ENCODE measurements at places on chromosomes 13 and 19. TPM values are rescaled to one million over a fixed set of nuclear protein-coding genes. Genes with fewer than 3 reads are reported as not detected.

BCAM gene
- 49.6 TPM for total RNA-seq

GRCh38 chr13:109401307-109401706 lies 385.1 kb downstream of the IRS2 start:
- no peak for DNase-seq

OR10H1 gene
- 0.05 TPM for total RNA-seq

DNA sequence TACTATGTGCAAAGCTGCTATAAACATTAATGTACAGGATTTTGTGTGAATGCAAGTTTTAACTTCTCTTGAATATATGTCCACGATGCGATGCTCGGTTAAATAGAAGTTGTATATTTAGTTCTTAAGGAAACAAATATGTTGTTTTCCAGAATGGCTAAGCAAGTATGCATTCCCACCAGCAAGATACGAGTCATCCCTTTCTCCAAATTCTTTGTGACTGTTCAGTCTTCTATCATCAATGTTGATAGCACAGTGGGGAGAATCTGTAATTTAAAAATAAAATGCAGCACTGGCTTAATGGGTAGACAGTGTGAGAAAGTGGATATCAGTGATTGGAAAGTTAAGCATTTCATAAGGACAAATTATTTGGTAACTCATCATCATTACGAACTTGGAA lies 1340.8 kb downstream of the PCDH9 start:
- no peak for DNase-seq

GRCh38 chr19:46111376-46111775 lies 13.1 kb downstream of the IGFL3 start:
- DNase-seq = no peak

CEACAM7 gene
- not detected for total RNA-seq

SMIM24 gene
- not detected for total RNA-seq

- DNase-seq = no peak
These were observed 9.5 kb downstream of the XAB2 start for GRCh38 chr19:7619671-7620441.

ZNF649 gene
- 13.9 TPM for total RNA-seq

DNA sequence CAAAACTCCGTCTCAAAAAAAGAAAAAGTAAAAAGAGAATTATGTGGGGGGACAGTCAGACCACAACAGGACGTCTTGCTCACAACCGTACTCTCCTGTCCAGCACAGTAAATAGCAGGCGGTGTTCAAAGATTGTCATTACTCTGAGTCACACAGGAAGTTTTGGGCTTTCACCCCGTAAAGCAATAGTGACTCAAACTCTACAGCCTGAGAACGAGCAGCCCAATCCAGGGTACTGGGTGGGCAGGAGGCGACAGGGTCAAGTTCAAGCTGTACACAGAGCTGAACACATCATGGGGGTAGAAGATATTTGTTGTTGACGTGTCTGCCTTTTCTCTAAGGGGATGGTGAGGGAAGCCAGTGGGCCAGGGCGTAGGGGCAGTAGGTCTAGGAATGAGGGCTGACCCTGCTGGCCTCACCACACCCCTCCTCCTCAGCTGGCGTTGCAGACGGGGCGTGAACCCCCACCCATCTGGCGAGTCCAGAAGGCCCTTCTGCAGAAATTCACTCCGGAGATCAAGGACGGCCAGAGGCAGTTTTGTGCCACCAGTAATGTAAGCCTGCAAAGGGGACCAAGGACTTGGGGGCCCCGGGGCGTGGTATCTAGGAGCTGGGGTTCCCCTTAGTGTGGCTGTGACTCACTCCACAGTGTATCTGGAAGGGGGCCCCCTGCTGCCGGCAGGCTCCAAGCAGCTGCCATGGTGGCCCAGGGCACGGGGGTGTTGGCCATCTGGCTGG lies 23.3 kb downstream of the PRR12 start:
- no peak for DNase-seq

GRCh38 chr19:49148784-49149651 lies 6.2 kb downstream of the HRC start:
- peak; percentile 98 for DNase-seq

DNA sequence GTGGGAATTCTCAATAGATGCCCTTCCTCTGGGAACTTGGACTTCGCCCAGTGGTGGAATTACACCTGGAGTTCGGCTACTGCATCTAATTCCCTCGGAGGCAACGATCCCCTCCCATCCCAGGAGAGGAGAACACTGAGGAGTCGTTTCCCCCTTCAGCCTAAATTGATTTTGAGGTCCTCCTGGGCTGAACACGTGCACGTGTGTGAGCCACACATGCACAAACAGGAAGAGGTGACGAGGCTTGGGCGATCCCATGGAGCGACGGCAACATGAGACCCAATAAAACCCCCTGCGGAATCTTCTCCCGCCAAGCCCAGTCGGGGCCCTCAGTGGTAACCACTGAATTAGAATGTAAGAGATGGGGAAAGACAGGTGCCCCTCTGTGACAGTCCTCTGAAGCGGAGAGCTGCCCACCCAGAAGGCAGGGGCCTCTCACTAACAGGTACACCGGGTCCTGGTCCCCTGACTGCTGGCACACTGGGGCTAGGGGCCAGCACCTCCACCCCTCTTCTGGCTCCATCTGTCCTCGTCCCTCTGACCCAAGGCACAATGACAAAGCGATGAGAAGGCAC lies 4.5 kb downstream of the MLLT1 start:
- DNase-seq = peak; percentile 67

GRCh38 chr19:50512999-50513745 lies 541 bp downstream of the ASPDH start:
- DNase-seq = peak; percentile 66

DNA sequence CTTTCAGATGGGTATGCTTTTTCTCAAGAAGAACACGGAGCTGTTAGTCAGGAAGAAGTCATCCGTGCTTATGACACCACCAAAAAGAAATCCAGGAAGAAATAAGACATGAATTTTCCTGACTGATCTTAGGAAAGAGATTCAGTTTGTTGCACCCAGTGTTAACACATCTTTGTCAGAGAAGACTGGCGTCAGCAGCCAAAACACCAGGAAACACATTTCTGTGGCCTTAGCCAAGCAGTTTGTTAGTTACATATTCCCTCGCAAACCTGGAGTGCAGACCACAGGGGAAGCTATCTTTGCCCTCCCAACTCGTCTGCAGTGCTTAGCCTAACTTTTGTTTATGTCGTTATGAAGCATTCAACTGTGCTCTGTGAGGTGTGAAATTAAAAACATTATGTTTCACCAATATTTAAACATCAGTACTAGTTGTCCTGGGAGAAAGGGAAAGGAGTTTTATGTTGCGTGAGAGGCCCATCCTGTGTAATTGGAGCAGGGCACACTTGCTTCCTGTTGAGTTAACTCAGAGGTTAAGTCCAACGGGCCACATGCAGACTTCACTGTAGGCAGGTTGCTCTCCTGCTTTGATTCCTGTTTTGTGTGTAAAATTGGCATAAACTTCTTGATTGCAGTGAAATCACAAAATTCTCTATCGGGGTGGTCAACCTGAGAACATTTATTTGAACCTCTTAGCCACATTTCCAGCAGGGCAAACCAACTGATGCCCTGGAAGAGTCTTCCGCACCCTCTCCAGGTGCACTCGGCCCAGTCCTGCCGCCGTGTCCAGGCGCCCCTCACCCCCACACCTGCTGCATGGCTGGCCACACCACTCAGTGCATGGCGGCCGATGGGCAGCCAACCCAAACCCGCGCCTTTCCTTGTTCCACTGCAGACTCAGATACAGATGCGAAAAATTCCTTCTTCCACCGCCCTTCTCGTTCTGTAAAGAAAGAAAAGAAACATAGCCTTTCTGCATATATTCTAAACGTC lies 31.6 kb downstream of the SHISA2 start:
- DNase-seq = no peak

LGALS14 gene
- total RNA-seq = not detected

DNA sequence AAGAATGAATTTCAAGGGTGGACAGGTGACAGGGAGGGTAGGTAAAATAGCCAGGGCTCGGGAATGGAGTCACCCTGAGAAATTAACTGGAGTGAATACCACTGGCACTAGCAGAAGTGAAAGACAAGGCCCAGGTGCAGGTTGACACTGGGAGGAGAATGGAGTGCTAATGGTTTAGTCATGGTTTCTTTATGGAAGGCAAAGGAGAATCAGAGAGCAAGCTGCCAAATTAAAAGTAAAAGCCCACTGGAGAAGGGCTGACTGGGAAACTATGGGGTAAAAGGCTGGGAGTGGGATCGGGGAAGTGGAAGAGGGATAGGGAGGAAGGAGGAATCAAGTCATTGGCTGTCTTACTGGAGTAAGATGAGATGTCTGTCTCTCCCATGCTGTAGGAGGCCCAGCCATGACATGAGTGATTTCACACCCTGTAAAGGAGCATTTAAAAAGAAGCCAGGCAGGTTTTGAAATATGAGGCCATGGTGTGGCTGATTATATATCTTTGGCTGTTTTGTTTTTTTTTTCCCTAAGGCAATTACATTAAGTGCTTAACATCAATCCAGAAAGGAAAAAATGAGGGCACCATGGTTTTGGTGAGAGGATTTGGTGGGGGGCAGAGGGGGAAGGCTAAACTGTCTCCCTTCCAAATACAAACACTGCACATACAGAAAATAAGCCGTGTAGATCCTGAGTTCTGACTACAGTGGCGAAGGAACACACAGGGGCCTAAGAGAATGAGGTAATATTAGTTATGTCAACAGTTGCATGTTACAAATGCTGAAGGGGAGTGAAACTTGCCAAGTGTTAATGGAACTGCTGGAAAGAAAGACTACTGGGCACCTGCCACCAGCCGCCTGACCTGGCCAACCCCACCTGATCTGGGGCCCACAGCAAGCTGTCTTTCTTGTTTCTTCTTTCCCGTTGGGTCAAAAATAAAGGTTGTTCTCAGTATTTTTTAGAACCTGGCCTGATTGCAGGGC lies 183.5 kb upstream of the TSC22D1 start:
- no peak for DNase-seq

GRCh38 chr13:103531278-103531677 lies 465.1 kb upstream of the SLC10A2 start:
- DNase-seq = no peak

ZNF571 gene
- 4.6 TPM for total RNA-seq

C1QTNF9B gene
- not detected for total RNA-seq

PPP1R13L gene
- total RNA-seq = 20.1 TPM

DNA sequence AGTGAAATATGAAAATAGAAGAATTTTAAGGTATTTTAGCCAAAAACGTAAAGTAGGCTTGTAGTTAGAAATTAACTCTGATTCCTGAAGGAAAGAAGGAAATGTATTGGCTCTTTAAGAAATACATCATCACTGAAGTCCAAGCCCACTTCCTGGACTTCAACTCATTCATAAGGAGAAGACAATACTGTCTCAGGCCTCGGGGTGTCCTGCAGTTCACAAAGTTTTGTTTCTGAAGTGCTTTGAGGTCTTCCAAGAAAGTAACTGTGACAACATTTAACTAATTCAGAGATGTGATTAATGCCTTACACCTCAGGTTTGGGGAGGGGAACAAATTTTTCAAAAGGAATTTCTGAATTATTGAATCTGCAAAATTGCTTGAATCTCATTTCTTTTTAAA lies 65.8 kb upstream of the STARD13 start:
- no peak for DNase-seq

HSD17B14 gene
- 6.6 TPM for total RNA-seq

DNA sequence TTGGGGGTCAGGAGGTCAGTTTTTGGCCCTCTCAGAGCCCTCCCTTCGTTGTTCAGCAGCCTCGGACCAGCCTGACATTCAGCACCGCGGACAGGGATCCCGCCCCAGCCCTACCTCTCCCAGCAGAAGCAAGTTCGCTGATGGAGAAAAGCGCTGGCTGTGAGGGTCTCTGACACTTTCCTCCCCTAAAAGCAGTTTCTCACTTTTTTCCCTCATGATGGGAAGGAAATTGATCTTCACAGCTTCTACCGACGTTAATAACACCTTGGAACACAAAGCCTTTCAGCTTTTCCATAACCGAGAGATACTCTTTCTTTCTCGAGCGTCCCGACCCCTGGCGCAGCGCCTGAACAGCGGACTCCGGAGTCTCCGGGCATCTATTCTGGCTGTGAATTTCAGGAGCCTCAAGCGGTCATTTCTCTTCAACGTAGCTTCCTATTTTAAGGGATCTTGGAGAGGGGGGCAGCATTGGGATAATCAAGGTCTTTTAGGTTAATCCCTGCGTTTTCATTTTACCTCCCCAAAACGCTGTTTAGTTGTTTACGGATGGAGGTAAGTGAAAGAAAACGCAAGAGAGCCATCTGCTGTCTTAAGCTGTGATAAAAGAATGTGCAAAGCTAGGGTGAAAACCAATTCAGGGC lies 467.2 kb downstream of the ITGBL1 start:
- no peak for DNase-seq

MEIS3 gene
- 24.3 TPM for total RNA-seq

ARL11 gene
- total RNA-seq = 1.9 TPM

NUMBL gene
- total RNA-seq = 54.0 TPM

ATP8A2 gene
- total RNA-seq = 0.60 TPM

DNA sequence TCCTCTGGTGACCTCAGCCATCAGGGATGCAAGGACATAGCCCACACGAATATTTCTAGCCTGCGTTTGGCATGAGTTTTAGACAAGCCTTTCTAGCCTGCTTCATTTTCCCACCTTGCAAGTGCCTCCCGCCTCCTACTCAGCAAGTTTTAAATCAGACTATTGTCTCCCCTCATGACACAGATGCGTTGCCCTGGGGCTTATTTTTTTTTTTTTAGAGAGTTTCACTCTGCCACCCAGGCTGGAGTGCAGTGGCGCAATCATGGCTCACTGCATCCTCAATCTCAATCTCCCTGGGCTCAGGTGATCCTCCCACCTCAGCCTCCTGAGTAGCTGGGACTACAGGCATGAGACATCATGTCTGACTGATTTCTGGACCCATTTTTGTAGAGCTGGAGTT lies 14.6 kb downstream of the GJB2 start:
- no peak for DNase-seq
